Kidney epithelial cell (primary cell): ENCODE measurements at places on chromosomes 11 and 22.

- DNase-seq, result no peak
Observed at GRCh38 chr11:119578521-119579191, 150.3 kb downstream of the NECTIN1 start.

- no peak for DNase-seq
Observed at GRCh38 chr22:19051381-19052072, 70.7 kb downstream of the DGCR2 start.

GRCh38 chr11:66443602-66444001 lies 5.0 kb upstream of the MRPL11 start:
- no peak for DNase-seq

DNA sequence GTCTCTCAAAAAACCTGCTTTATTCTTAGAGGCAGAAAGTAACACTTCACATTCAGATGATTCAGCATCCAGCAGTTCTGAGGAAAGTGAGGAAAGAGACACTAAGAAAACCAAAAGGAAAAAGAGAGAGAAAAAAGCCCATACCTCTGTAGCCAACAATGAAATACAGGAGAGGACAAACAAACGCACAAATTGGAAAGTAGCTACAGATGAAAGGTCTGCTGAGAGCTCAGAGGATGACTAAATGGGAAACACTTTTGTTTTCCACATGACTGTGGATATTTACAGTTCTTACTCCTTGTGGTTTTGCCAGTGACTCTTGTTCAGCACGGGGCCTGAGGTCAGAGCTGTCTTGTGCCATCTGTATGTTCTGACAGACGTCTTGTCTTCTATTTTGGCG lies 3.8 kb downstream of the TIMM8B start:
- no peak for DNase-seq
